ENCODE measurements at places on chromosomes 1 and 21.

GRCh38 chr1:6105218-6105679 is 59.6 kb downstream of the KCNAB2 start:
- H3K27me3 ChIP-seq, result no peaks in the 10 kb centered on the region
- H3K27ac ChIP-seq, result no peak overlapping the region
- DNase-seq, result no peak
- no peaks in the 10 kb centered on the region for H3K4me1 ChIP-seq

DNA sequence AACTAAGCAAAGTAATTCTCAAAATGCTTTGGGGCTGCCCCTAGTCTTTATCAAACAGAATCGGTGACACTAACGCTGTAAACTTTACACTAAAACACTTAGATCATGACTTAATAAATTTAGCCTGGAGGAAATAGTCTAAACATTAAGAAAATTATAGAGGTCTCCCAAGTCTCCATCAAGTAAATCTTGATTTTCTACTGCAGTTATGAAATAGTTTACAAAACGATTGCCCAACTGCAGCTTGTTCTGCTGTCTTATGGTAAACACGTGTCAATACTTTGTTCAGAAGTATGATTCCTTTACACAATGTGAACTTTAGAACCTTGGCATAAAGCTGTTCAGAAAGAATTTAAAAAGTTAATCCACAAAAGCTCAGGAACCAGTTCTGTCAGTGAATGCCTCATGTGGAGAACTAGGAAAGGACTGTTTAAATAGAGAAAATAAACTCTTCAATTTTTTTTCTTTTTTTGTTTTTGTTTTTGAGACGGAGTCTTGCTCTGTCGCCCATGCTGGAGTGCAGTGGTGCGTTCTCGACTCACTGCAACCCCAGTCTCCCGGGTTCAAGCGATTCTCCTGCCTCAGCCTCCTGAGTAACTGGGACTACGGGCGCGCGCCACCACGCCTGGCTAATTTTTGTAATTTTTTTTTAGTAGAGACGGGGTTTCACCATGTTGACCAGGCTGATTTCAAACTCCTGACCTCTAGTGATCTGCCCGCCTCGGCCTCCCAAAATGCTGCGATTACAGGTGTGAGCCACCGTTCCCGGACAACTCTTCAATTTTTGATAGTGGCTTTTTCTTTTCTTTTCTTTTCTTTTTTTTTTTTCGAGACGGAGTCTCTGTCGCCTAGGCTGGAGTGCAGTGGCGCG is 1.6 kb downstream of the DDI2 start:
- no peaks in the 10 kb centered on the region for H3K27me3 ChIP-seq
- no peak for DNase-seq
- H3K27ac ChIP-seq, result peak overlapping the region; percentile 86
- no peaks in the 10 kb centered on the region for H3K36me3 ChIP-seq

- peak overlapping the region; percentile 36 for H3K27ac ChIP-seq
- peaks cover 18% of the 10 kb centered on the region for H3K36me3 ChIP-seq
- H3K4me3 ChIP-seq, result no peak overlapping the region
- H3K4me1 ChIP-seq, result peaks cover 62% of the 10 kb centered on the region
- H3K27me3 ChIP-seq, result no peaks in the 10 kb centered on the region
Measured at GRCh38 chr1:9691108-9691445, 39.5 kb downstream of the PIK3CD start.

DNA sequence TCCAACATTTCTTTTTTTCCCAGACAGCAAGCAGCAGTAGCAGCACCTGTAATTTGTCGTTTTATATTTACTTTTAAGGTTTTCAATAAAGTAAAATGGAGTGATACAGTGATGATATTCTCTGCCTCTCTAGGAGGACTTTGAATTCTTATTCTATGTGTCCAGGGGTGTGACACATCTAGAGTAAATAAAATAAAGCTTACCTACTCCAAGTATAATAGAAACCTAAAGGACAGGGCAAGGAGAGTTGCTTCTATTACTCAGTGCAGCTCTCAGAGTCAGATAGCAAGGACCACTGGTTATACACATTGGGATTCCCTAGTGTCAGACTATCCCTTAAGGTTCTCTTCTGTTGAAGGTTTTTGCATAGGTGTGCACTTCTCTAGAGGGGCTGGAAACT is 95.9 kb downstream of the LMO4 start:
- no peaks in the 10 kb centered on the region for H3K27me3 ChIP-seq
- H3K4me1 ChIP-seq, result no peaks in the 10 kb centered on the region
- H3K27ac ChIP-seq, result no peak overlapping the region
- DNase-seq, result no peak

- no peak for DNase-seq
- no peak overlapping the region for H3K27ac ChIP-seq
- no peaks in the 10 kb centered on the region for H3K4me1 ChIP-seq
- H3K4me3 ChIP-seq, result no peak overlapping the region
- peaks cover 6% of the 10 kb centered on the region for H3K27me3 ChIP-seq
- H3K36me3 ChIP-seq, result no peaks in the 10 kb centered on the region
Measured at GRCh38 chr1:165222580-165222979, 133.9 kb downstream of the LMX1A start.

GRCh38 chr1:59766227-59766855 is 48.4 kb upstream of the HOOK1 start:
- no peaks in the 10 kb centered on the region for H3K4me1 ChIP-seq
- H3K27ac ChIP-seq, result no peak overlapping the region
- H3K36me3 ChIP-seq, result no peaks in the 10 kb centered on the region
- H3K27me3 ChIP-seq, result no peaks in the 10 kb centered on the region
- no peak overlapping the region for H3K4me3 ChIP-seq
- DNase-seq, result no peak

DNA sequence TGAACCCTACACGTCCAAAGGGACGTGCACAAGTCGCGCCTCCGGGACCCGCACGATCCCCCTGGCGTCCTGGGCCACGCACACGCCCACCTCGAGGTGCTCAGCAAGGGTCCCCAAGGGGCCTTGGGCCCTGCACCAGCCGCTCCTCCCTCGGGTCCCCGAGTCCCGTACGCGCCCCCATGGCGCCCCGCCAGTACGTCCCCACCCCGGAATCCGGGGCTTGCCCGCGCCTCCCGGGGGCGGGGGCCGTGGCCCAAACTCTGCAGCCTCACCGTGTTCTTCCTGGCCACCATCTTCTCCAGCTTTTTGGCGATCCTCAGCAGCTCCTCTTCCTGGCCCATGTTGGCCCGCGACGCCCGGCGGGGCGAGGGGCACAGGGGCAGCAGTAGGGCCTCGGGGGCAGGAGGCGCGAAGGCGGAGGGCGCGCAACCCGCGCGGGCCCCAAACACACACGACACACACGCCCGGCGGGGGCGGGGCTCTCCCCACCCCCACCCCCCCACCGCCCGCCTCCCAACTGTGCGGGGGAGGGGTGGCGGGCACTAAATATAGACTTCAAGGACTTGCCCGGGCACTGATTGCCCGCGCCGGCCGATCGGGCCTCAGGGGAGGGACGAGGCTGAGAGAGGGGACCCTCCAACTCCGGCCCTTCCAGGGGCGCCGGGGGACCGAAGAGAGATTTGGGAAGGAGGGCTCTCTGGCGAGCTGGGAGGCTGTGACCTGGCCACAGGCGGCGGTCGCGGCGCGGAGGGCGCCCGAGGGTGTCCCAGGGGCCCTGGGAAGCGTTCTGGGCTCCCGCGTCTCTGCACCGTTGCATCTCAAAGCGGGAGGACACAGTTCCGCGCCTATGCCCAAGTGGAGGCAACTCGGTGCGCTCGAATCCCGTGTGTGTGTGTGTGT is at the start of gene TCEA3:
Gene TCEA3 (minus strand): TSS at position 456 of the 900 bp plus-strand sequence. CDS start 115 bp downstream, at position 341.
- peak; percentile 28 for DNase-seq
- H3K4me1 ChIP-seq, result peaks cover 33% of the 10 kb centered on the region
- H3K4me3 ChIP-seq, result peak within 1 kb of the TSS; percentile 70

GRCh38 chr21:33771976-33772375 is 129.7 kb downstream of the ITSN1 start:
- no peaks in the 10 kb centered on the region for H3K36me3 ChIP-seq
- no peaks in the 10 kb centered on the region for H3K4me1 ChIP-seq
- no peak overlapping the region for H3K27ac ChIP-seq
- no peak overlapping the region for H3K4me3 ChIP-seq

- H3K27me3 ChIP-seq, result no peaks in the 10 kb centered on the region
- no peaks in the 10 kb centered on the region for H3K36me3 ChIP-seq
- no peaks in the 10 kb centered on the region for H3K4me1 ChIP-seq
- no peak overlapping the region for H3K27ac ChIP-seq
Measured at GRCh38 chr1:37666241-37666867, 26.0 kb upstream of the CDCA8 start.

GRCh38 chr1:18929686-18930085 is 26.8 kb downstream of the IFFO2 start:
- H3K36me3 ChIP-seq, result no peaks in the 10 kb centered on the region
- no peaks in the 10 kb centered on the region for H3K27me3 ChIP-seq
- peaks cover 99% of the 10 kb centered on the region for H3K4me1 ChIP-seq
- no peak overlapping the region for H3K4me3 ChIP-seq
- peak overlapping the region; percentile 75 for H3K27ac ChIP-seq

- H3K4me3 ChIP-seq, result no peak overlapping the region
- DNase-seq, result no peak
- H3K4me1 ChIP-seq, result no peaks in the 10 kb centered on the region
- no peak overlapping the region for H3K27ac ChIP-seq
- peaks cover 23% of the 10 kb centered on the region for H3K36me3 ChIP-seq
- H3K27me3 ChIP-seq, result no peaks in the 10 kb centered on the region
Measured at GRCh38 chr21:41989698-41990097, 20.5 kb downstream of the ZBTB21 start.

- H3K4me1 ChIP-seq, result no peaks in the 10 kb centered on the region
- H3K36me3 ChIP-seq, result peaks cover 59% of the 10 kb centered on the region
- H3K27me3 ChIP-seq, result no peaks in the 10 kb centered on the region
- no peak overlapping the region for H3K27ac ChIP-seq
- no peak overlapping the region for H3K4me3 ChIP-seq
Measured at GRCh38 chr1:156310962-156311361, 11.9 kb upstream of the VHLL start.

All from CD4-positive, alpha-beta memory T cell (primary cell).